Keratinocyte (primary cell): ENCODE measurements at places on chromosomes 7 and 10.

DNA sequence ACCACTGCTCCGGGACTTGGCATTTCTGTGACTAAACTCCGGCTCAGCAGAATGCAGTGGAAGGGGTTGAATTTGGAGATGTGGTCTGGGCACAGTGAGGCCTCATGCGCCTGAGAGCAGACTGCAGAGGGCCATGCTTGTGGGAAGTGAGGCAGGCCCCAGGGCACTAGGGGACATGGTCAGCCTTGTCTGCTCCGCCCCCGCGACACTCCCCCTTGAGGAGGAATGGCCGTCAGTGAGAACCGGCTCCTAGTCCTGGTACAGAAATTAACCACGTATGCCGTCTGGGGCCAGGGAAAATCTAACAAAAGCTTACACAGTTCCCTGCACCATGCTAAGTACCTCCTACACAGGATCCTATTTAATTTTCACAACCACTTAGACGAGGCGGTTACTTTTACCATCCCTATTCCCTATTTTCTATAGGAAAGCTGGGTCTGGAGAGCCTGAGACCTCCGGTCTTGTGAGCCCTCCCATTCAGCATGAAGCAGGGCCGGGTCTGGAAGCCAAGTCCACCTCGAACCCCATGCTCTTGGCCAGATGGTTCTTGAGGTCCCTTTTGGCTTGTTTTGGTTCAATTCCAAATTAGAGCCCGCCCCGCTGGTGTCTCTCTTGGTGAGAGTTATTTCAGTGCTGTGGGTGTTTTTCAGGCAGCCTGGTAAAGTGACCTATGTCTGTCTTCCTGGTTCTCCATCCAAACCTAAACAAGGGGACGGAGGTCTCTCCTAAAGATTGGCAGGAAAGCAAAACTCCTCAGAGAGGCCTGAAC, 87.7 kb upstream of the PITRM1 start:
- DNase-seq: no peak

DNA sequence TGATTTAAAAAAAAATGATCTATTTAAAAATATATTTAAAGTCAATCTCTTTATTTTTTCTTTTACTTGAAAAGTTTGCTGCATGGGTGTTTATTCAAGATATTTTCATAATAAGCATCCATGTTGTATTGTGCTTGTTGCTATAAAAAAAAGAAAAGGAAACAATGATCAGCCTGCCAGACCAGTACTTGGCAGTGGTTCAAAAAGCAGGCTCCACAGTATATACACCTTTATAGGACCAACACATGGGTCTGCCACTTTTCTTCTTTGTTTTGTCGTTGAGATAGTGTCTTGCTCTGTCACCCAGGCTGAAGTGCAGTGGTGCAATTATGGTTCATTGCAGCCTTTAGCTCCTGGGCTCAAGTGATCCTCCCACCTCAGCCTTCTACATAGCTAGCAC, 228.0 kb downstream of the TWIST1 start:
- no peak for DNase-seq

DNA sequence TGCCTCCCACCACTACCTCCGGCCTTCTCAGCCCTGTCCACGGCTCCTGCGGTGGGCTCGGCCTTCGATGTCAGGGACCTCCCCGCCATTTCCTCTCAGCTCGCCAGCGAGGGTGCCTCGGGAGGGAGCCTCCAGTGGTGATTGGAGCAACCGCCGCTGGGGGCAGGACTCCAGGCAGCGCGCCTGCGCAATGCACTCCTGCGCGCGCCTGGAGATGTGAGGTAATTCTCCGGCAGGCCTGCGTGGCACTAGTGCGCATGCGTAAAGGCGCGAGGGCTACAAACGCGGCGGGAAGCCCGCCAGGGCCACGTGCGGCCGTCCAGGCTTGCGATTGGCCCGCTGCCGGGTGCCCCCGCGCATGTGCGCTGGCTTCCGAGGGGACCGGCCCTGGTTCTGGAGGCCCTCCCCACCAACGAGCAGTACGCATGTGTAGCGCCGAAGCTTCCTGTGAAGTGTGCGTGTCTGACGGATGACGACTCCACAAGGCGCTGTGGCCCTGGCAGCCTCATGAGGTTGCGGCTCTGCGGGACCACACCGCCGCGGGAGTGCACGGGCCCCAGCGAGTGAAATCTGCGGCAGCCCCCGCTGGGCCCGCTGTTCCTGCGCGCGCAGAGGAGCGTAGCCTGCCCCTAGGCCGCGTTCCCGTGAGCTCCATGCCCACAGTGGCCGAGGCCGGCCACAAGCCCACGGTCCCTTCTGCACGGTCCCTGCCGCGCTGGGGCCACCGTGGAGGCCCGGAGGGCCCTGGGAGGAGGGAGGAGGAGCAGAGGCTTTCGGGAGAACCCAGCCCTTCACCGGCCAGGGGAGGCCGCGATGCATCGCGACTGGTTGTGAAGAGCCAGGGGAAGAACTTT, at the start of gene SYCE1:
Gene SYCE1 (minus strand): TSS at position 143 of the 854 bp plus-strand sequence. CDS start 54 bp downstream, at position 89.
- DNase-seq: no peak

GRCh38 chr7:5467645-5468044, 44.0 kb upstream of the TNRC18 start:
- no peak for DNase-seq

DNA sequence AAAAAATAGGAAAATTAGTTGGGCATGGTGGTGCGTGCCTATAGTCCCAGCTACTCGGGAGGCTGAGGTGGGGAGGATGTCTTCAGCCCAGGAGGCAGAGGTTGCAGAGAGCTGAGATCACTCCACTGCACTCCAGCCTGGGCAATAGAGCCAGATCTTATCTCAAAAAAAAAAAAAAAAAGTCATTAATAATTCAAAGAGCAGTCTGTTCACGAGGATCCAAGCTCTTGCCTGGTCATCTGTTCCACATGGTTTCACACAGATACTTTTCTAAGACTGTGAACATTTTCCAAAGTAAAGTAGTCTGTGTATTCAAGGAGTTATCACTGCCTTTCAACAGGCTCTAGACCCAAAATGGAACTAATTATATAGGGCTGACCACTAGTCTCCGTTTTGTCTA, 86.9 kb downstream of the ZNF277 start:
- no peak for DNase-seq

GRCh38 chr7:99665312-99666012, 14.3 kb downstream of the CYP3A5 start:
- DNase-seq: no peak

DNA sequence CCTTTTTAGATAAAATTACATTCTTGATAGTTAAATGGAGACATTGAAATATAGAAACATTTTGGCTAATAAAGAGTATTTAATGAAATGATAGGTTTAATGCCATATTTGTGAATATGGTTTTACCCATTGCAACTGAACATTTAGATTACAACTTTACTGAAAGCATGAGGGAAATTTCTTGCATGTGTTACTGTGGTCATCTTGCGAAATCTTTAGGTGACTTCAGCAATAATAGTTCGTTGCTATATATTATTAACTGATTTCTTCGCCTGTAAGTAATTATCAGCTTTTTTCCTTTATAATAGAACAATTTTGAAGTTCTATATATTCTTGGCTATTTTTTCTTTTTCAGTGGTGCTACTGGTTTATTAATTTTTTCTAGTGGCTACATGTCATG, 83.2 kb downstream of the MLLT10 start:
- DNase-seq: no peak

GRCh38 chr7:105648561-105649401, 67.5 kb upstream of the EFCAB10 start:
- no peak for DNase-seq

GRCh38 chr10:70426823-70427222, 14.7 kb downstream of the NODAL start:
- DNase-seq: no peak

DNA sequence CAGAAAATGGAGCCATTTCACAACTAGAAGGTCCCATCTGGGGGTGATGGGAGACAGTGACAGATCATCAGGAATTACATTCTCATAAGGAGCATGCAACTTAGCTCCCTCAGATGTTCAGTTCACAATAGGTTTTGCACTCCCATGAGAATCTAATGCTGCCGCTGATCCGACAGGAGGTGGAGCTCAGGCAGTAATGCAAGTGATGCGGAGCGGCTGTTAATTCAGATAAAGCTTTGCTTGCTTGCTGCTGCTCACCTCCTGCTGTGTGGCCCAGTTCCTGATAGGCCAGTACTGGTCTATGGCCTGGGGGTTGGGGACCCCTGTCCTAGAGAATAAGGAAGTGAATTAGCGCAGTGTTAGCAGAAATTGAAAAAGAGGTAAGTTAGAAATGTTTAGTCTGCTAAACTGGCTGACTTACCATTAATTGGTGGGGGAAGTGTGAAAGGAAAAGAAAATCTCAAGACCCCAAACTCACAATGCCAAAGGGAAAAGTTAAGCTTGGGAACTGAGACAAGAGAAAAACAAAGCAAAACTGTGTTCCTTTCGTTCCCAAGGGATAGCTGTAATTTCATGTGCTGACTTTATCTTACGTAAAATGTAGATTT, 76.4 kb downstream of the LYZL2 start:
- no peak for DNase-seq

GRCh38 chr10:119090026-119090795, 9.6 kb upstream of the EIF3A start:
- DNase-seq: no peak

DNA sequence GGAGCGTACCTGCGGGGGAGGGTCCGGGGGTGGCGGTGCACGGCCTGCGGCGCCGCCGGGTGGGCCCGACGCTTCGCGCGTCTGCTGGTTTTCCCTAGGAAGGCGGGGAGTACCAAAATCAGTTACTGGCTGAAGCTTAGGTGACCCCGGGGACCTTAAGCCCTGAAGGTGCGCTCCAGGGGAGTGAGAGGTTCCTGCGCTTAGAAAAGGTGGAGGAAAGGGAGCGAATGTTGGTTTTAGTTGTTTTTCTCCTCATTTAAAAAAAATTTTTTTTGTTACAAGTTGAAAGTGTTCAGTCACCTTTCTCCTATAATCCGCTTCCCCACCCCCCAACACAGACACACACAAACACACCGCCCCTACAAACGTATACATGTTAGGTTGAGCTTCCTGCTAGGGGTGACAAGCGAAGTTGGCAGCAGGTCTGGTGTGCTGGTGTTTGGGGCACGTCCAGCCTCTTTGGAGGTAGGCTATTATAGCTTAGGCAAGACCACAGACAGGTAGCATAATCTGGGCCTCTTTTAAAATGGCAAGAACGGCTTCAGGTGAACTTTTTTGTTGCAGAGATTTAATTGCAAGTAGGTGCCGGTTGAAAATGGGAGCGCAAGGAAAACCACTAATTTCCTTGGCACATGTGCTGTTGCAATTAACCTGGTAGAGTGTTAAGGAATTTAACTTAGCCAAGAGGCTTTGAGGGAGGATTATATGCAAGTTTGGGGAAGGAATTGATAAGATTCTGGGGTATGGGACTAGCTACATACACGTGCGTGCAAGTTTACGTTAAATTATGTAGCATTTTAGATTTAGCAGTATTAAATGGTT, 945 bp downstream of the ADD3 start:
- DNase-seq: no peak

DNA sequence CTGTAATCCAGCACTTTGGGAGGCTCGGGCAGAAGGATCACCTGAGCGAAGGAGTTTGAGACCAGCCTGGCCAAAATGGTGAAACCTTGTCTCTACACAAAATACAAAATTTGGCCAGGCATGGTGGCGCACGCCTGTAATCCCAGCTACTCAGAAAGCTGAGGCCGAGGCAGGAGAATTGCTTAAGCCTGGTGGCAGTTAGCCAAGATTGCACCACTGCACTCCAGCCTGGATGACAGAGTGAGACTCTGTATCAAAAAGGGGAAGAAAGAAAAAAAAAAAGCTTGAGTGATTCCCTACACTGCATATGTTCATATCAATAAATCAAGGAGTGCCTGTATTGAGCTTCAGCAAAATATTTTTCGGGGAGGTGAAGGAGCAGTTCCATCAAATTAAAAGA, 45.8 kb upstream of the SRRM3 start:
- DNase-seq: no peak

GRCh38 chr7:41459623-41460261, 243.1 kb downstream of the INHBA start:
- DNase-seq: no peak

GRCh38 chr10:123146894-123147634, 872 bp upstream of the HMX2 start:
- DNase-seq: no peak

GRCh38 chr10:103197903-103198302, 4.8 kb upstream of the NT5C2 start:
- no peak for DNase-seq

DNA sequence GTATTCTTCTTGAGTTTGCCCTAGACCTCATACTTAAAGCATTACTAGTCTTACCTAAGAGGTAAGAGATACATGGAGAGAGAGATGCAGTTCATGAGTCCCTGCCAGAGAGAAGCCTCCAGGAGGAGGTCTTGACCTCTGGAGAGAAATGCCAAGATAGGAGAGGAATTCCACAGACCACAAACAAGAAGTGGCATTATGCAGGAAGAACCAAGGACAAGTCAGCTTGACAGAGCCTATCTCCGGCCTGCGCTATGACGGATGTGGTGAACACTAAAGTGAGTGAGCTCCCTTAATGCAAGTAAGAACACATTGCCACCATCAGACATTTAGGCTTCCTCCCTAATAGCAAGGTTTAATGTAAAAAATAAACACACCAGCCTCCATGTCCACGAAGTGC, 27.9 kb upstream of the COL1A2 start:
- no peak for DNase-seq

- DNase-seq: no peak
Measured at GRCh38 chr7:151472644-151473380, 32.9 kb upstream of the CRYGN start.

DNA sequence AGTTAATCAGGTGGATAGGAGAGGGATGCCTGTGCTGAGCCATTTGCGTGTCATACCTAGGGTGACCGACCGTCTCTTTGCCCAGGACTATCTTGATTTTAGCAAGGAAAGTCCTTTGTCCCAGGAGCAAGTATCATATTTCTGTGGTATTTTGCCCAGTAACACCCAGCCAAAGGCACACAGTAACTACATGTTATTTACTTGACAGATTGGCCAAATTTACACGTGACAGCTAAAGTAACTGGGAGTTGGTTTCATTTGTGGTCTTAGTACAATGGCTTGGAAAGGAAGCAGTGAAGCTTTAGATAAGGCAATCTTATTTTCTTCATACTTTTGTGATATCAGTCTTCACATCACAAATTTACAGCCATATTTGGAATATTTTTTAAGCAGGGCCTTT, 142.1 kb downstream of the JCAD start:
- DNase-seq: no peak

GRCh38 chr10:492836-493235, 196.6 kb downstream of the DIP2C start:
- DNase-seq: no peak

DNA sequence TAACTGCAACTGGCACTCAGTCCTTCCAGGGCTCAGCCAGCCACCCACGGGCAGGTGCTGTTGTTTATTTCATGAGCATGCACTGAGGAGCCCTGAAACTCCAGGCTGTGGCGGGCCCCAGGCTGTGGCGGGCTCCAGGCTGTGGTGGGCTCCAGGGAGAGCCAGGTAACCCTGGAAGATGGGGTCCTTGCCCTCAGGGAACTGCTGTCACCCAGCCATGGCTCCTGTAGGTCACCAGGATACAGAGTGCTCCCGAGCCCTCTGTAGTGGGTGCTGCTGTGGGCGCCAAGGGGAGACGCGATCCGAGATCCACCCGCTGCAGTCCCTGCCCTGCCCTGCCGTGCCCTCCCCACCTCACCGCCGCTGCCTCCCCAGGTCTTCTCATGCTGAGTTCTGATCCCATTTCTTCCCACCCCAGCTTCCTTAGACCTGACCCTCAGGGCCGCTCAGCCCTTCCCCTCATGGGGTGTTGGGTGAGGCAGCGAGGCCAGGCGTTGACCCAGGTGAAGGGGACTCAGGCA, 29.6 kb downstream of the LRRC27 start:
- DNase-seq: no peak

- no peak for DNase-seq
Measured at GRCh38 chr7:100476903-100477870, 1.8 kb downstream of the TSC22D4 start.

GRCh38 chr10:15238555-15239335, 70.3 kb upstream of the NMT2 start:
- no peak for DNase-seq

GRCh38 chr10:28463676-28464395, 69.1 kb upstream of the WAC start:
- no peak for DNase-seq
